Adrenal gland (tissue), 19 donors: ENCODE measurements at places on chromosomes 3 and 15.

- no peak for DNase-seq
- H3K27ac ChIP-seq = no peak overlapping the region
Observed at GRCh38 chr3:117118604-117119003, 409.0 kb downstream of the TUSC7 start.

GRCh38 chr3:30713885-30714503 is 107.6 kb downstream of the TGFBR2 start:
- H3K27me3 ChIP-seq = no peaks in the 10 kb centered on the region
- no peaks in the 10 kb centered on the region for H3K4me1 ChIP-seq
- H3K27ac ChIP-seq = no peak overlapping the region
- H3K4me3 ChIP-seq = no peak overlapping the region

DNA sequence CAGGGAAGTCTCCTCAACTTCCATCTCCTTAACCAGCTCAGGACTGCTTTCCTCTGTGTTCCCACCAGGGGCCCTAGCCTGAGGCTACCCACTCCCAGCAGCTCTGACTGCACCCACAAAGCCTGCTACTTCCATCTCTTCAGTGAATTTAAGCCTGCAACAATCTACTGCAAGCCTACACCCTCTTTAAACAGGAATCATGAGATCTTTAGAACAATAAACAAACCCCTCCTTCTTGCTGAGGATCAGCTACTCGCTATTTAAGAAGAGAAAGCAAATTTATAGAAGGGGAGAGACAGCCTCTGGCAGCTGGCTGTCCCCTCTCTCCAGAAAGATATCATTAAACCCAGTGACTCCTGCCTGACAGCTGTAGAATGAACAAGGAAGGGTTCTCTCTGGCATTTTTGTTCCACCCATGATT is 51.9 kb downstream of the ARHGAP31 start:
- peaks cover 11% of the 10 kb centered on the region for H3K27me3 ChIP-seq
- H3K4me1 ChIP-seq = peaks cover 21% of the 10 kb centered on the region
- no peak overlapping the region for H3K4me3 ChIP-seq
- no peak overlapping the region for H3K27ac ChIP-seq
- no peak for DNase-seq
- H3K36me3 ChIP-seq = no peaks in the 10 kb centered on the region

DNA sequence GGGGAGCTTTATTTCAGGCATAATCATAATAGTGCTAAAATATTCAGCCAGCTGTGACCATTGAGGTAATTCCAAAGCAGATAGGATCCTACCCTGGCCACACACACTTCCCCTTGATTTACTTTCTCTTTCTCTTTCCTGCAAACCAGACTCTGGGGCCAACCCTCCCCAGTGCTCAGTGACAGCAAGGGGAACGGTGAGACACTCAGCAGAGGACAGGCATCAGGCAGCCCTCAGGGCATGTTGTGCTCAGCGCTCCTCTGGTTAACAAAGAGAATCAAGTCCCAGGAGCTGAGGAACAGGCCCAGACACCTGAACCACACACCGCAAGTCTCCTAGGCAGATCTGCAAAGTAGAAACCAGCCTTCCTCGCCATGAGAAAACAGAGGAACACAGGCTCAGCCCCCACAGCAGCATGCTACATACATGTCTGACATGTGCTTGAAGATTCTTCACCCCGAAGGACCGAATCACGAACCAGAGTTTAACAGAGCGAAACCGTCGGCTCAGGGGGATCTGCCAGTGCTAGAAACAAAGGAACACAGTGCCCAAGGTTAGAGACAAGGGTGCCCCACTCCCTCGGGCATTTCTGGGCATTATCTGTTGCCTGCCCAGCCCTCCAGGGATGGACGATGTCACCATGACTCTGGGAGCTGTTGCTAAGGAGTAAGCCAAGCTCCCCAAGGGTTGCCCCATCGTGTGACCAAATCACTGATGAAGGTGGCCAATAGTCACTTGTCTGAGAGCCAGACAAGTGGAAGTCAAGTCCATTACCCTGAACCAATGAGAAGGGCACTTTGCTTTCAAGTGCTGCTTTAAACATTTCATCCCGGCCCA is 17.5 kb downstream of the HDC start:
- DNase-seq = peak; percentile 17
- no peak overlapping the region for H3K4me3 ChIP-seq
- H3K27ac ChIP-seq = no peak overlapping the region
- H3K36me3 ChIP-seq = no peaks in the 10 kb centered on the region
- peaks cover 14% of the 10 kb centered on the region for H3K4me1 ChIP-seq
- H3K27me3 ChIP-seq = no peaks in the 10 kb centered on the region

DNA sequence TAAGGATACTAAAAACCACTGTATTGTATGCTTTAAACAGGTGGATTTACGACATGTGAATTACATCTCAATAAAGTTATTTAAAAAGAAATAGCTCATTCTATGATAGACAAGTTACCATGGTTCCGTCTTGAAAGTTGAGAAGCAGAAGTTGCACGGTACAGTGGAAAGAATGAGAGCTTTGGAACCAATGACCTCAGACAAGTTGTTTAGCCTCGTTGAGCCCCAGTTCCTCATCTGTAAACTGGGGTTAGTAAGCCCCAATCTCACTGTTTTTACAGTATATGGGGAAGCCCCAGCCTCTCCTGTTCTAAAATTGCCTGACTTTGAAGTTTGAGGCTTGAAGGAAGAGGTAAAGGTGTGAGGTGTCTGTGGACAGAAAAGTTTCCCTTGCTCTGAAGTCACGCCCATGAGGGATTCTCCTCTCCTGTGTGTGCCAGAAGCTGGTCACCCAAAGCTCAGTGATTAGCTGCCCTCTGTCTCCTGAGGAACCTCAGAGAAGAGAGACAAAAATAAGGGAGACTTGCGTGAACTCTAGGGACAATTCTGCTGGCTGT is 10.0 kb downstream of the CRYGS start:
- H3K36me3 ChIP-seq = no peaks in the 10 kb centered on the region
- no peak overlapping the region for H3K4me3 ChIP-seq
- no peaks in the 10 kb centered on the region for H3K27me3 ChIP-seq
- no peaks in the 10 kb centered on the region for H3K4me1 ChIP-seq
- H3K27ac ChIP-seq = no peak overlapping the region

DNA sequence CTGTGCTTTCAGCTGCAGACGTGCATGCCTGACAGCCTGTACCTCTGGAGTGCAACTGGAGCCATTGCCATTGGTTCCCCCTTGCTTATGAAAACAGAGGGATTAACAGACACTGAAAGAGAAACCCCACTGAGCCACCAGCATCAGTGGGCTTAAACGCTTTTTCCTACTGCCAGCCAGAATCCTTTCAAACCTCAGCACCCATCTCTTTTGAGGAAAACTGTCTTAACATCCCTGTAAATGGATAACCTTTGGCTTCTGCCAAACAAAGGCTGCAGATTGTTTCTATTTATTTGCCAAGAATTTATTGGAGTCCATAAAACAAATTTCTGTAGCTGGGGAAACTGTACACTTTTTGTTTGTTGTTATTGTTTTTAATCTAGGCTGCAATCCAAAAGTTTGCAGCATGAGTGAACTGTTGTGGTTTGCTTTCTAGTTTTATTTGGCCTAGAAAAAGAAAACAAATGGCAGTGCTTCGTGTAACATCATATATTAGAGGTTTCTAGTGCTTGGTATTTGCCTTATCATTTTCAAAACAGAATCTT is 369.2 kb upstream of the IL12A start:
- H3K36me3 ChIP-seq = no peaks in the 10 kb centered on the region
- DNase-seq = no peak
- no peaks in the 10 kb centered on the region for H3K27me3 ChIP-seq
- H3K4me1 ChIP-seq = no peaks in the 10 kb centered on the region
- H3K4me3 ChIP-seq = no peak overlapping the region
- H3K27ac ChIP-seq = no peak overlapping the region

GRCh38 chr3:160260587-160261270 is 35.5 kb downstream of the C3orf80 start:
- no peak overlapping the region for H3K27ac ChIP-seq
- no peaks in the 10 kb centered on the region for H3K27me3 ChIP-seq
- H3K36me3 ChIP-seq = no peaks in the 10 kb centered on the region
- H3K4me1 ChIP-seq = peaks cover 7% of the 10 kb centered on the region
- DNase-seq = no peak
- no peak overlapping the region for H3K4me3 ChIP-seq

- no peaks in the 10 kb centered on the region for H3K36me3 ChIP-seq
- H3K27me3 ChIP-seq = no peaks in the 10 kb centered on the region
- DNase-seq = no peak
- peaks cover 20% of the 10 kb centered on the region for H3K4me1 ChIP-seq
Observed at GRCh38 chr3:196218155-196218712, 1.9 kb downstream of the SLC51A start.

DNA sequence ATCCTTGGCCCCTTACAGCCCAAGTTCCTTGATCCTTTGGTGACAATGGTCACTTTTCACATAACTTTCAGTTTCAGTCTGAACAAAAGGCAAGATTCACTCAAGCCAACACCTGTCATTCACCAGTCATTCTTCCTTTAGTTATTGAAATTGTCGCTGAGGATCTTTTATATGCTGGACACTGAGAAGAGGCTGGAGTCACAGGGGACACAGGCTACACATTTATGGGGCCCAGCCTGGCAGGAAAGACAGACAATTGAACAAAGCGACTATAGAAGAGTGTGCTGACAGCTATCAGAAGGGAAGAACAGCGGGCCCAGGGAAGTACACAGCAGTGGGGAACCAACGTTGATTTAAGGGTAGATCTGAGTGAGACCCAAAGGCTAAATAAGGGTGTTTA is 69.8 kb upstream of the PROK2 start:
- DNase-seq = no peak
- H3K27me3 ChIP-seq = peaks cover 1% of the 10 kb centered on the region
- H3K4me3 ChIP-seq = no peak overlapping the region
- H3K36me3 ChIP-seq = no peaks in the 10 kb centered on the region

DNA sequence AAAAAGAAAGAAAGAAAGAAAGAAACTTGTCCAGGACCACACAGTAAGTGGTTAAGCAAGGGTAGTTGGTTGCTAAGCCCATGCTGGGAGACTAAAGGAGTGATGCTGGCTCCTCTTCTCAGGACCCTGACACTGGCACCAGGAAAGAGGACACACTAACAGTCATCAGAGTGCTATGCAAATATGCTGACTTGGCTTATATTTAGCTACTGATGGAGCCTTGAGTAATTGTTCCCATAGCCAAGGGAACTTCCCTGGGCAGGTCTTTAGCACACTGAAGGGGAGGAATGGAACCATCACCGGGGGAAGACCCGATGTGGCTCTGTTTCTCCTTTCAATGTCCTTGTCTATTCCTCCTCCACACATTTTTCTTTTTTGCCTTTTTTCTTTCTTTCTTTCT is 6.2 kb downstream of the TMEM40 start:
- H3K36me3 ChIP-seq = no peaks in the 10 kb centered on the region
- no peak overlapping the region for H3K27ac ChIP-seq
- no peaks in the 10 kb centered on the region for H3K27me3 ChIP-seq
- H3K4me3 ChIP-seq = no peak overlapping the region
- peaks cover 8% of the 10 kb centered on the region for H3K4me1 ChIP-seq

DNA sequence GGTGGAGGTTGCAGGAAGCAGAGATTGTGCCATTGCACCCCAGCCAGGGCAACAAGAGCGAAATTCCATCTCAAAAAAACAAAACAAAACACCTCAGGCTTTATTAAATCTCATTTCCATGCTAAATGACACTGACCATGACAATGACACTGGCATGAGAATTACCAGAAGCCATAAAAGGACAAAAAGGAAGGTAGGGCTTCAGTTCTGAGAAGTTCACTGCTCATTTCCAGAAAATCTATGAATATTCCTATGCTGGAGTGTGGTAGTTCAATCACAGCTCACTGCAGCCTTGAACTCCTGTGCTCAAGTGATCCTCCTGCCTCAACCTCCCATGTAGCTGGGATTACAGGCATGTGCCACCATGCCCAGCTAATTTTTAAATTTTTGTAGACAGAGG is 44.7 kb downstream of the PCNP start:
- H3K27ac ChIP-seq = no peak overlapping the region
- H3K27me3 ChIP-seq = no peaks in the 10 kb centered on the region
- DNase-seq = no peak
- no peaks in the 10 kb centered on the region for H3K4me1 ChIP-seq

GRCh38 chr3:50617096-50617791 is at the start of gene MAPKAPK3:
MAPKAPK3 (plus strand) TSS chr3:50617151; CDS start chr3:50617566, 415 bp downstream.
- H3K27me3 ChIP-seq = no peaks in the 10 kb centered on the region
- peak; percentile 62 for DNase-seq
- peak within 1 kb of the TSS; percentile 78 for H3K27ac ChIP-seq
- peaks cover 47% of the 10 kb centered on the region for H3K4me1 ChIP-seq

- H3K4me1 ChIP-seq = no peaks in the 10 kb centered on the region
- H3K36me3 ChIP-seq = no peaks in the 10 kb centered on the region
- H3K27me3 ChIP-seq = no peaks in the 10 kb centered on the region
Observed at GRCh38 chr3:174403831-174404230, 455.3 kb upstream of the NAALADL2 start.

- H3K27me3 ChIP-seq = no peaks in the 10 kb centered on the region
- no peak overlapping the region for H3K27ac ChIP-seq
- no peaks in the 10 kb centered on the region for H3K4me1 ChIP-seq
Observed at GRCh38 chr3:153658136-153658535, 463.1 kb upstream of the ARHGEF26 start.

- H3K27ac ChIP-seq = no peak overlapping the region
- H3K4me3 ChIP-seq = no peak overlapping the region
- no peak for DNase-seq
- no peaks in the 10 kb centered on the region for H3K27me3 ChIP-seq
- H3K36me3 ChIP-seq = no peaks in the 10 kb centered on the region
Observed at GRCh38 chr3:193812078-193812725, 219.2 kb downstream of the OPA1 start.

- H3K4me3 ChIP-seq = no peak overlapping the region
- H3K36me3 ChIP-seq = no peaks in the 10 kb centered on the region
- no peak for DNase-seq
- H3K27ac ChIP-seq = no peak overlapping the region
- no peaks in the 10 kb centered on the region for H3K27me3 ChIP-seq
- peaks cover 8% of the 10 kb centered on the region for H3K4me1 ChIP-seq
Observed at GRCh38 chr15:52069559-52069958, 43.0 kb downstream of the BCL2L10 start.

DNA sequence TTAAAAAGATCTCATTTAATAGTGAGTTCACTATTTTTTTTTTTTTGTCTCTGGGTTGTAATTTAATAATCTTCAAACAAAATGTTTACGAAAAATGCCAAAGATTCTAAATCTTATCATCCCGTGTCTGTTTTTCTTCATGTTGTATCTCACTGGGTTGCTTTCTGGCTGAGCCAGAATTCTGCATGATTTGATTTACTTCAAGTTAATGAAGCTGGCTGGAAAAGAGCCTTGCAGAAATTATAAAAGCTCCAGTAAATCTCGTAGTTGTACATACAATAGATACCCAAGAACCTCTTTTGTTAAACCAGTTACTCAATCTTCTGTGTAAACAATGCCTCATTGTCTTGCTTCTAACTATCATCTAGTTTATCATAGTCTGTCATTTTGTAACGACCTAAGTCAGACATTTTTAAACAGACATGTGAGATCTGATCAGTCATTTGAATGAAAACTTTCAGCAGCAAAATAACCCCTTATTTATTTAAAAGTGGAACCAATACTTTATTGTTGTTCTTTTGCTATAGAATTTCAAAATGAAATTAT is 249.0 kb downstream of the MCTP2 start:
- no peaks in the 10 kb centered on the region for H3K36me3 ChIP-seq
- no peak overlapping the region for H3K27ac ChIP-seq
- no peaks in the 10 kb centered on the region for H3K27me3 ChIP-seq
- no peak overlapping the region for H3K4me3 ChIP-seq
- no peaks in the 10 kb centered on the region for H3K4me1 ChIP-seq
- no peak for DNase-seq

- no peak overlapping the region for H3K27ac ChIP-seq
- no peak for DNase-seq
- H3K36me3 ChIP-seq = no peaks in the 10 kb centered on the region
- H3K4me1 ChIP-seq = peaks cover 13% of the 10 kb centered on the region
- no peak overlapping the region for H3K4me3 ChIP-seq
- no peaks in the 10 kb centered on the region for H3K27me3 ChIP-seq
Observed at GRCh38 chr15:58460872-58461271, 29.1 kb downstream of the LIPC start.
